ENCODE measurements at places on chromosomes 2 and 18.

DNA sequence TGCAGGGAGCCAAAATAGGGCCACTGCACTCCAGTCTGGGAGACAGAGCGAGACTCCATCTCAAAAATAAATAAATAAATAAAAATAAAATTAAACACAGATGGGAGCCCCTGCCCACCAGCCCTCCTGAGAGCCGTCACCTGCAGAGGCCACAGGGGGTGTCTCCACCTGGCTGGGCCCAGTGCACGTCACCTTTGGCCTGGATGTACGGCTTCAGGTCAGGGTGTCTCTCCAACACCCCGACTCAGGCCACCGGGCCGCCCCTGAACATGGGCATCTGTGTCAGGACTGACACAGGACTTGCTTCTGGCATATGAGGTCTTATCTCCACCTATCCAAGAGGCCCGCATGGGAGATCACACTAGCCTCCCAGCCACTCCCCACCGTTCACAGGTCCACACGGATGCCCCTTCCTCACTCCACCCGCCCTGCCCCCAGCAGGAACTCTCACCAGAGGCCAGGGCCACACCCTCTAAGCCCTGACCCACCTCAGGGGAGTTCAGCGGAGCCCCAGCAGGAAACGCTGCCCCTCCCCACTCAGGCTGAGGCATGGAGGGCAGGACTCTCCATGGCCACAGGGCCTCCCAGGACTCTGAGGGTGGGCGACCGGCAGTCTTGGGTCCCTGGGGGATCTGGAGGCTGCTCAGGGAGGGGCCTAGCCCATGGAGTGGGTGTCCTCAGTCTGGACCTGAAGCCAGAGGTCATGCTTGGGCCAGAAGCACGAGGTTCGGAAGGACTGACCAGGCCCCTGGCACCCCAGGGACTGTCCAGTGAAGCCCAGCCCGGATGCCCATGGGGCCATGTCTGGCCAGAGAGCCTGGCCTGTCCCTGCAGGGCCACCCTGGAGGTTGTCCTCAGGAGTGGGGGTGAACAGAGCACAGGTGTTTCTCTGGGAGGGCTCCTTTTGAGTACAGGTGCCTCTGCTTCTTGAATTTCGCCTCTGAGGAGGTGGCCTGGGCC is 1.6 kb upstream of the CROCC2 start:
- DNase-seq = no peak

GRCh38 chr2:44743473-44743872 is 198.0 kb upstream of the SIX3 start:
- DNase-seq = no peak

- DNase-seq = no peak
These were observed 88.2 kb downstream of the HS1BP3 start for GRCh38 chr2:20562540-20563225.

DNA sequence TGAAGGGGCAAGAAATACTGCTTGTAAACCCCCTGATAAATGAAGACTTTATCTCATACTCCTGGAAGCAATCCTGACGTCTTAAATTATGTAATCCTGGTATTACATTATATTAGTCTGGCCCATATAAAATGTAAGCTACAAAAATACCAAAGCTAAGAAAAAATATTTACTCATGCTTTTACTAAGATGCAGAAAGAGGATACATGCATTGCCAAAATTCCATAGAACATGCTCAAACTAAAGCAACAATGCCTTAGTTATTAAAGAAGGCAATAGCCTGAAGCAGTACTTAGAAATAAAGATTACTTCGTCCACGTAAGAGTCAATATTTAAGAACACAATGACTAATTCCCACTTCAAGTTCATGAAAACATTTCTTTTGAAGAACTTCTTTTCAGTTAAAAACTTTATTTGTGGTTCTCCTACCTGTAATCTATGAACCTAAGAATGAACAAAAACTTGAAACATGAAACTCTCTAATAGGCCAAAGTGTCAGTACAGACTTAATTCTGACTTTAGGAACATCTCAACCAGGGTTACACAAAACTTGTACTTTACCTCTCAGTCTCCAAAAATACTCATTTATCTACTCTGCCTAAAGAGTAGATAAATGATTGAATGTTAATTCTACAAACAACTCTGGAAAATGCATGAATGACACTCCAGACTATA is 117.3 kb downstream of the THADA start:
- DNase-seq = no peak

DNA sequence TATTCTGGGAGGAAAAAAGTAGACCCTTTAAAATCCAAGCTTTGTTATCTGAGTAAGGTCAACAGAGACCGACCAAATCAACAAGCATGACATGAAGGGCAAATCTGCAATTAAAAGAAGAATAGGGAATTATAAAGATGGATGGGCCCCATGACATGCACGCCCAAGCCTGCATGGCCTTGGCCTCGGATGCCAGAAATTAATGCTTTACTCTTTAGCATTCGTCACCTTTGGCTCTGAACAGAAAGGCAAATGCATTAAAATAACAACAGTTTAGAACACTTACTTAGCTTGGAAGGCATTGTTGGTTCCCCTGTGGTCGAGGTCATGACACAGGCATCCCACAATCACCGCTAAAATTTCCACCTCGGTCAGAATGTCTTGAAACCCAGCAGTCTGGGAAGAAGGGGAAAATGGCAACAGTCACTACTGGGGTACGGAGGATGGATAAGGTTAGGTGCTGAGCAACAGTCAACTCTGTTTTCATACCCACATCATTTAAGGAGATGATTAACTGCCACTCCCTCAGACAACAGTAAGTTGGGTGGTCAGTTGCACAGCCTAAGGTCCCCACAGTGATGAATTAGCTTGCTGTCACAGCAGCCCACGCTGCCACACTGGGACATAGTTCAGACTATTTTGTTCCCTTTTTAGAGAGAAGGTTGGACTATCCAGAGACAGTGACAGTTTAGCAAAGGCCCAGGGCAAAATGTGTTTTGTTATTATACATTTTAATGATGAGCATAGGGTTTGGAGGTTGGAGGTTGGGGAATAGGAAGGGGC is 319.1 kb downstream of the AGPS start:
- no peak for DNase-seq

DNA sequence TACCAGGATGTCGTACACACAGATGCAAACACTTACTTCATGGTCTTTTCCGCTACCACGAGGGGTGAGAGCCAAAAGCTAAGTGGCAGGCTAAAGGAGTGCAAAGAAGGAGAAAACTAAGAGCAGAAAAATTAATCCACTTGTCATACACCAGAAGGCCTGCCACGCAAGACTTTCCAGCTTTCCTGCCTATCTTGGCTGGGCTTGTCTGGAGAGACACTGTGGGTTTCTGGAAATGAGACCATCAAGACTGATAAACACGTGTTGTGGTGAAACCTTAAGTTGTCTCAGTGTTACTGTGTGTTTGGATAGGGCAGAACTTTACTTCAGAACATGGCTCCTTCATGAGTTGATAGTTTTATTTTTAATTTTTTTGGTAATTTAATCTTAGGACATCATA is 175.6 kb downstream of the FMNL2 start:
- no peak for DNase-seq

GRCh38 chr2:229689307-229689839 is 25.0 kb downstream of the DNER start:
- DNase-seq = no peak

GRCh38 chr18:4230450-4231168 is 224.5 kb downstream of the DLGAP1 start:
- no peak for DNase-seq

DNA sequence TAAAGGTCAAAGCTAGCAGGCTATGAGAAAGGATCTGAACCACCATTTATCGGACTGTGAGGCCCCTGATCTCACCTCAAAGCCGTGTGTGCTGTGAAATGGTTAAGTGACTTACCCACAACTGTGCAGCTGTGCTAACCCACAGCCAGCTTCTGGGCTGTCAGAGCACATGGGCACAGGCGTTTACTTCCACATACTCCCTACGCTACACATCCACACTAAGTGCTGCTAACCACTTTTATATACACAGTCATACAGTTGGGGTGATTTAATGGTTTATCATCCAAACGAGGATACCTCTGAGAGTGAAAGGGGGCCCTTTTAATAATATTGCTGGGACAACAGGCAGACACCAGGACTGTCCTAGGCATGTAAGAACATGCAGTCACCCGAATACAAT is 37.3 kb downstream of the CYRIA start:
- no peak for DNase-seq

DNA sequence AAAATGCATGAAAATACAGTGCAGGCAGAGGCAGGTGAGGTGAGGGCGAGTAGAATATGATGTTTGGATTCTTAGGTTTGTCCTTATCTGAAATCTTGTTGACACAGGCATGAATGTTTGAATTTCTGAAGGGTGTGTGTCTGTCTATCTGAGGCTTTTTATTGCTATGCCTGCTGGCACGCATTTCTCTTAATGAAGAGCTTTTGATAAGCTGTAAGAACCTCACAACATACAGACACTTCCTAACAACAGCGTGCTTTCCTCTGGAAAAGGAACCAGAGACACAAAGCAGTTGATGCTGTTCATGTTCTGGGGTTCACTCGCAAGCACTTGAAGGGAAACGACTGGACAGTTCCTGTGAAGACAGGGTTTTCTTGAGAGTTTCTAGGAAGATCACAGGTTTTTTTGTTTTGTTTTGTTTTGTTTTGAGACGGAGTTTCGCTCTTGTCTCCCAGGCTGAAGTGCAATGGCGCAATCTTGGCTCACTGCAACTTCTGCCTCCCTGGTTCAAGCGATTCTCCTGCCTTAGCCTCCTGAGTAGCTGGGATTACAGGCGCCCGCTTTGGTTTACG is 33.3 kb upstream of the CABLES1 start:
- no peak for DNase-seq

DNA sequence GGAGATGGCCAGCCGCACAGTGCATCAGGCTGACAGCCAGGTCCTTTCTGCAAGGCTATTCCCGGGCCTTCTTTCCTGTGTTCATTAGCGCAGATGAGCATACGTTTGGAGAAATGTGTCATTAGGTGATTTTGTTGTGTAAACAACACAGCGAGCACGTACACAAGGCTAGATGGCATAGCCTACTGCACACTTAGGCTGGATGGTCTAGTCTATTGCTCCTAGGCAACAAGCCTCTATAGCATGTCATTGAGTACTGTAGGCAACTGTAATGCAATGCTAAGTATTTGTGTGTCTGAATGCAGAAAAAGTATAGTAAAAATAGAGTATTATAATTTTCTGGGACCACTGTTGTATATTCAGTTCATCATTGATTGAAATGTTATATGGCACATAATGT is 50.9 kb upstream of the PHLPP1 start:
- no peak for DNase-seq

DNA sequence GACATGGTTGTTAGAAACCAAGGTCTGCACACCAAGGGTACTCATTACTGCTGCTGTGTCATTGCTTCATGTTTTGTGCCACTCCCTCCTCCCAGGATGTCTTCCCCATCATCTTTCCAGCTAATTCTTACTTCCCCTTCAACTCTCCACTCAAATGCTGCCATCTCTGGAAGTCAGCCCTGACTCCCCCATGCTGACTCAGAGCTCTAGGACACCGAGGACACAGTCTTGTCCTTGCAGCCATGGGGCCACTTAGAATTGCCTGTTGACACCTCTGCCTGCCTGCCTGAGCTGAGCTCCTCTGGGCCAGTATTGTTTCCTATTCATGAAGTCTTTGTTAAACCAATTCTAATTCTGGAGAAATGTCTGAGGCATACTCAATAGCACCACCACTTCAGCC is 100.2 kb downstream of the GYPC start:
- DNase-seq = no peak

- peak; percentile 60 for DNase-seq
These were observed 94.8 kb upstream of the CXCR4 start for GRCh38 chr2:136212426-136213378.

DNA sequence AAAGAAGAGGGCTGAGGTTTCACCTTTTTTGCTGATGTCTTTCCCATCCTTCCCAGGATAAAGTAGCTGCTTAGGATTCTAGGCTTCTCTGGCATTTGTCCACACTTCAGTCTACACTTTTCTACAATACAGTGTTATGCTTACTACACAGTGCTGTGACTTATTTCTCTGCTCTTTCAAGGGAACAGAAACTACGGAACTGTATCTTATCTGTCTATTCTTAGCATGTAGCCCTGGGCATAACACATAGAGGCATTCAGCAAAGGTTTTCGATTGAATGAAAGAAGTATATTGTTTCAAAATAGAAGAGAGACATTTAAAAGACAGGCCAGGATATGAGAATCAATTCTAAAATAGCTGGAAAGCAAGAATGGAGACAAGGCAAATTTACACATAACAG is 110.9 kb downstream of the ARHGEF33 start:
- no peak for DNase-seq

DNA sequence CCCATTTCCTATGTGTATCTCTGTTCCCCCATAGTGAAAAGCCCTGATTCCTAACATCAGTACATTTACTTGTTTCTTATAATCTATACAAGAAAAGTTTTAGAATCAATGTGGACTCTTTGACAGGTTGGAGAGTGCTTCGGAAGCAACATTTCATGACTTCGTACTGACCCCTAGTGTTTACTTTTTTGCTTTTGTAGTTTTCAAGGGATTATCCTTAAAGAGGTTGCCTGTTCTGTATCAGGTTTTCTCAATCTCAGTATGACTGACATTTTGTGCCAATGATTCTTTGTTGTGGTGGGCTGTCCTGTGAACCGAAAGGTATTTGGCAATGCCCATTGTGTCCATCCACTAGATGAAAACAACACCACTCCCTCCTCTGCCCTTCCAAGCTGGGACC is 43.3 kb upstream of the SERPINB2 start:
- no peak for DNase-seq

DNA sequence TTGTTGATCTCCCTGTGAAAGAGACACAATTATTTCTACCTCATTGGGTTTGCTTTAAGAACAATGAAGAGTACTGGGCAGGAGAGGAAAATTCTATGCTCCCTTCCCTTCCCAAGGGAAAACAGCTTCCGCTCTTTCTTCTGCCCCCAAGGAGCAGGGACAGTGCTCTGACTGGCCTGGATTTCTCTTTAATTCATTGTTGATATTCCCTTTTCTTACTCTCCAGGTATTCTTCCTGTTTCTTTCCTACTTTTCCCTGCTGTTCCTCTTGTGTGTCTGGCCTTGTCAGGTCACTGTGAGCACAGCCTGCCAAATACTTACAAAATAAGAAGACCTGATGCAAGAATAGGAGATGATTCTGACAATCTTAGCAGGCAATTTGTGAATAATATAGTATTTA is 49.6 kb upstream of the SPAG16 start:
- DNase-seq = no peak

DNA sequence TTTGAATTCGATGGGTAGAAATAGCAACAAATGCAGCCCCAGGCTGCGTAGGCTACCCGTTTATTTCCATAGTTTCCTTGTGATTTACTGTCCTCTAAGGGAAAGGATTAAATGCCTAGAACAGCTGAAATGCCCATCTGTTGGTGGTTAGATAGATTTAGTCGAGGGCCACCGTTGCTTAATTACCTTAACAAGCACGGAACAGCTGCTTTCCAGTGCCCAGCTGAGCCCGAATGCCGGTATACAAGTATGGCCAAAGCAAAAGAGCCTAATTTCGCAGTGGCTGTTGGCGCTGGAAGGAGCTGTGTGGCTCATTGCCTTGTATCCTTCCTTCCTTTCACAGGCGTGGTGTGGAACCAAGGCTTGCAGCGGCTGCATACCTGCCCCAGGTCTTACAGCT is 109.1 kb downstream of the CABLES1 start:
- DNase-seq = no peak

GRCh38 chr2:165893556-165893955 is 60.0 kb downstream of the TTC21B start:
- DNase-seq = no peak
